Glutamatergic neuron (in vitro differentiated cells): ENCODE measurements at places on chromosomes 16 and 17. TPM values are rescaled to one million over a fixed set of nuclear protein-coding genes. Genes with fewer than 3 reads are reported as not detected.

DNA sequence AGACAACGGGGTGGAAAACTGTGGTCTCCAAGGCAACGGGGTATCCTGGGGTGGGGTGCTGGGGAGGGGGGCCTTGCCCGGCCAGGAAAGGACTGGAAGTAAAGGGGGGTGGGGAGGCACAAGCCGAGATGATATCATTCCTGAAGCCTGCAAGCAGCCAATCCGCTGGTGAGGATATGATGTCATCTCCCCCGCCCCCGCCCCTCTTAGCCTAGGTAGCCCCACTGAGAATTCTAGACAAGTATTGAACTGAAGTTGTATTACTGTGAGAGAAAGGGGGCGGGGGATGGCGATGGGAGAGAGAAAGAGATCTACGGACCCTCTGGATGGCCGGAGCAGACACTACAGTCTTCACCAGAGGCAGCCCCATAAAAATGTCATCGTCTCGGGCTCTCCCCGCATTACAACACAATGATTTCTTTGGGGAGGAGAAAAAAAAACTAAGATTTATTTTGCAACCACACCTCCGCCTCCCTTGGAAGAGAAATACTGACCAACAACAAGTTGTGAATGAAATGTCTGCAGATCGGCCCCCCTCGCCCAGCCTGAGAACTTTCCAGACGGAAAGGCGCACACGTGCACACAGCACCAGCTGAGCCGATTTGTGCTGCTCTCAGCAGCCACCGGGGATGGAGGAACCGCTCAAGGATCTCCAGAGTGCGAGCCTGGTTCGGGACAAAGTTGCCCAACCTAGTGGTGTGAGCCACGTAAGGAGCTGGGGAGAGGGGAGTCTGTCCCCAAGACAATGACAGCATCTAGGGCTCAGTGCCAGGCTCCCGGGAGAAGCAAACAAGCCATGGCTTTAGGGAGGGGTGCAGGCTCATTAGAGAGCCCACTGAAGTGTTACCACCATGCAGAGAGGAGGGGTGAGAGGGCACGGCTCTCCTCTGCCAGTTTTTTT lies 222.1 kb downstream of the SOX9 start:
- DNase-seq, result peak; percentile 24

DNA sequence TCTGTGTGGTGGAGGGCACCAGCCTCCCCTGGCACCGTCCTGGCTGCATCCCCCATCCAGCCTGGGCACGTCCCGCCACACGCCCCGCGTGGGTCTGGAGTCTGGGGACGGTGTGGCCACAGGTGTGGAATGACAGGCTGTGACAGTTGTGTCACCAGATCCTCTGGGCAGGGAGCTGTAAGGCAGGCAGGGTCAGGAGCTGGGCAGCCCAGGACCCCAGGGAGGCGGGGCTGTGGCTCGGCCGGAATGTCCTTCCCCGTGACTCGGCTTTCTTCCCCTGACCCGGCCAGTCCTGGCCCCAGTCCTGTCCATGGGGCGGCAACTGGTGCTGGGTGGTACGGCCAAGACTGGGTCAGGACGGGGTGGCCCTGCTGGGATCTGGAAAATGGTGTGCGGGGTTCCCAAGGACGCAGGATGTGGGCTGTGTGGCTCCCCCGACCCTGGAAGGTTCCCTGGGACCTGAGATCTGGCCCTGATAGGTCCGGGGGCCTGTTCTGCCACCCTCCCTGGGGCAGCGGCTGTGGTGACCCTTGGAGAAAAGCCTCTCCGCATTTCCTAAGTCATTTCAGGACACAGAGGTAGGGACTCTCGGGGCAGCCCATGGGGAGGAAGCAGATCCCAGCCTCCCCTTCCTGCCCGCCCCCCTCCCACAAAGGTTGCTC lies 3.3 kb upstream of the SLC16A3 start:
- DNase-seq, result no peak

DNA sequence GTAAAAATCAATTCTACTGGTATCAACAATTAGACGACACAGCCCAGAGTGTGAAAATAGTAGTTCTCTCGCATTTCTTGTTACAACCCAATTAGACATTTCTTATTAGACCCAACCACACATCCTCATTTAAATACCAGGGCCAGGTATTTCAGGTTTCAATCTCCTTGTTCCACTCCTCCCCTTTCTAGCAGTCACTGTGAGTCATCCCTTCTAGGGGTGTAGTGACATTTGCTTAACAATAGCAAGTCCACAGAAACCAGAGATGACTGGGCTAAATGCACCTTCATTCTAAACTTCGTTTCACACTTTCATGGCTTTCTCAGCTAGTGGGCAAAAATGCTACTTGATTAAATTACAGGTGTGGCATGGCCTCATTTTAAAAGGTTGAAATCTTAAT lies 116.9 kb upstream of the CACNG3 start:
- DNase-seq, result no peak

DNA sequence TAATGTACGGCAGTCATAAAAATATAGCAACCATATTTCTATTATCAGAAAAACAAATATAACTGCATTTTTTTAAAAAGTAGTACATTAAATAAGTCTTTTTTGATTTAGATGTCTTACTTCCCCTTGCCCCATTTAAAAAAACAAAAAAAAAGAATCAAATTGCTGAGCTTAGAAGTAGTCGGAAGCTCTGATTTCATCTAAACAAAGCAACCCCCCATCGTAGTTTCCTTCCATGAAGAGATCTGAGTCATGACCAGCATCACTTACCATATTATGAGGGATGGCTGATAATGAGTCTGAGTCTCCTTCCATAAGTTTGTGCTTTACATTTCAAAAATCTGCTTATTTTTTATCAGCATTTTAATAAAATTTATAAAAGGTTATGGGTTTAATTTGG lies 86.2 kb downstream of the ITFG1 start:
- no peak for DNase-seq

DNA sequence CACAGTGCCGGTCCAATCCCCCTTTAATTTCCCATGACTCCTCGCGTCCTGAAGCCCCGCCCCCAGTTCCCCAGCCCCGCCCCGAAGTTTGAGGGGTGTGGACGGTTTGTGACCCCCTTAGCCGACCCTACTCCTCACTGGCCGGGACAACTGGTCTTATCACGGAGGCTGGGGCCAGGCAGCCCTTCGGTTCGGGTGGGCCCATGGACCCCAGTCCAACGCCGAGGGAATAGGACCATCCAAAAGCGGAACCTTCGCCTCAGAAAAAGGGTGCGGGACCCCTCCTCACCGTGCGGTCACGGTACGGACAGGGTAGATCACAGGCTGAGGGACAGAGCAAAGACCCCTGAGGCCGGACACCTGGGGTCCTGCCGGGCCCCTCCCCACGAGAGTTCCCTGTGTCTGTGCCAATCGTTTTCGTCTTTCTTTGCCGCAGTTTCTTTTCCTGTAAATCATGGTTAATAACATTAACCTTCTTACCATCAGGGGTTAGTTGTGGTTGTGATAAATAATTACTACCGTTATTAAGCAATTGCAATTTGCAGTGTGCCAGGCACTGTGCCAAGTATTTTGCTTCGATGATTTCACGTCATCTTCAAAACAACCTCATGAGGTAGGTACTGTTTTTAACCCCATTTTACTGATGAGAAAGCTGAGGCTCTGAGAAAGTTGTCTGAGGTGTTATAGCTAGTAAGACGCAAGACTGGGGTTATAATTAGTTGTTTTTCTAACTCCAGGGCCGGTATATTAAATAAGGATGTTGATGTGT lies 543 bp downstream of the TMUB2 start:
- DNase-seq, result no peak

GRCh38 chr17:49031965-49032928 lies 35.1 kb downstream of the IGF2BP1 start:
- peak; percentile 38 for DNase-seq

DNA sequence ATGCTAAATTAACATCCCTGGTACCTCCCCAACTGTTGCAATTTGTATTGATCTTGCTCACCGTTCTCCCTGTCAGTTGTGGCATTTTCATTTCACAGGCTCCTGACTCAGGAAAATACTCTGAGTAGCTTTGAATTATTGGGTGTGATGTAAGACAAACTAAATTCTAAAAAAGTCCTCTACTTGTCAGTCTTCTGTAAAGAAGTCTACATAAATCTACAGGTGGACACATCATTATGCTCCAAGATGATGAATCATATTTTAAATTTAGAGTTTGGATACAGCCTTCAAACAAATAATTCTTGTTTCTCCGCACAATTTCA lies 47.2 kb downstream of the MARCHF10 start:
- DNase-seq, result no peak

- DNase-seq, result no peak
These were observed 110.8 kb upstream of the SMURF2 start for GRCh38 chr17:64772845-64773299.

- DNase-seq, result no peak
These were observed 20.8 kb upstream of the LRRC37A3 start for GRCh38 chr17:64940055-64940454.

DNA sequence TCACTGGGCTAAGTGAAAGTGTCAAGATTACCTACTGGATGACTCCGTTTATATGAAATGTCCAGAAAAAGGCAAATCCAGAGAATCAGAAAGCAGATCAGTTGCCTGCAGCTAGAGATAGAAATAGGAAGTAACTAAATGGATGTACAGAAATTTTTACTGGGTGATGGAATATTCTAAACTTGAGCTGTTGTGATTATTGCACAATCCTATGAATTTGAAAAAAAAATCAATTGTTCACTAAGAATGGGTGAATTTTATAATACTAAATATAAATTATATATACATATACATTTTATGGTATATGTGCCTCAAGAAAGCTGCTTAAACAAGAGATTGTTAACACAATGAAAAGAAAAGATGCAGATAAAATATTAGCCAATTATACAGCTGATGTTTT lies 181.1 kb upstream of the C16orf82 start:
- no peak for DNase-seq

- peak; percentile 49 for DNase-seq
These were observed 19.2 kb upstream of the ABAT start for GRCh38 chr16:8655184-8655717.

DNA sequence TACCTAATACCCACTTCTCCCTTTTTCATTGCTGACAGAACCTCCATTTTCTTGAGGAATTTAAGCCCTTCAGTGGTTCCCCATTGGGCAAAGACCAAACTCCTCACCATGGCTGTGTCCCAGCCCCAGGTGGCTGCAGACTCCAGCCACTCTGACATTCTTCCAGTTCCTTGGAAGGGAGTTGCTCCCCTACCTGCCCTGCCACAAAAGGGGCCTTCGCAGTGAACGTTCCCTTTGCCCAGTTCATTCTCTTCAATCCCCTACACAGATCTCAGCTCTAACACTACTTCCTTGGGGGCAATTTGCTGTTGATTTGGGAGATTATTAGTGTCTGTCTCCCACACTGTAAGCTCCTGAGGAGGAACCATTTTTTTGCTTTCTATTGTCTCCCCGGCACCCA lies 3.2 kb upstream of the AKTIP start:
- DNase-seq, result no peak

- no peak for DNase-seq
These were observed 5.2 kb downstream of the USP7 start for GRCh38 chr16:8958344-8959167.

DNA sequence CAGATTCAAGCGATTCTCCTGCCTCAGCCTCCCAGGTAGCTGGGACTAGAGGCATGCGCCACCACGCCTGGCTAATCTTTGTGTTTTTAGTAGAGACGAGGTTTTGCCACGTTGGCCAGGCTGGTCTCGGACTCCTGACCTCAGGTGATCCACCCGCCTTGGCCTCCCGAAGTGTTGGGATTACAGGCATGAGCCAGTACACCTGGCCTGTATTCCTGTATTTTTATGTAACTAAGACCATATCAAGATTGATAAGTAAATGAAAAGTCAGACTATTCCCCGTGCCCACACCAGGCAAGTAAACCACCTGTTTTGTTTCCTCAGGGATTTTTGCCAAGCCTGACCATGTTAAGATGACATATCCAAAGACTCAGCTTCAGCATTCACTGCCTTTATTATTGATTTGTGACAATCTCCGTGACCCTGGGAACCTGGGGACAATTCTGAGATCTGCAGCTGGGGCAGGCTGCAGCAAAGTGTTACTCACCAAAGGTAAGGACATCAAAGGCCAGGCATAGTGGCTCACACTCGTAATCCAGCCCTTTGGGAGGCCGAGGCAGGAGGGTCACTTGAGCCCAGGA lies 5.6 kb downstream of the MRM3 start:
- no peak for DNase-seq

DNA sequence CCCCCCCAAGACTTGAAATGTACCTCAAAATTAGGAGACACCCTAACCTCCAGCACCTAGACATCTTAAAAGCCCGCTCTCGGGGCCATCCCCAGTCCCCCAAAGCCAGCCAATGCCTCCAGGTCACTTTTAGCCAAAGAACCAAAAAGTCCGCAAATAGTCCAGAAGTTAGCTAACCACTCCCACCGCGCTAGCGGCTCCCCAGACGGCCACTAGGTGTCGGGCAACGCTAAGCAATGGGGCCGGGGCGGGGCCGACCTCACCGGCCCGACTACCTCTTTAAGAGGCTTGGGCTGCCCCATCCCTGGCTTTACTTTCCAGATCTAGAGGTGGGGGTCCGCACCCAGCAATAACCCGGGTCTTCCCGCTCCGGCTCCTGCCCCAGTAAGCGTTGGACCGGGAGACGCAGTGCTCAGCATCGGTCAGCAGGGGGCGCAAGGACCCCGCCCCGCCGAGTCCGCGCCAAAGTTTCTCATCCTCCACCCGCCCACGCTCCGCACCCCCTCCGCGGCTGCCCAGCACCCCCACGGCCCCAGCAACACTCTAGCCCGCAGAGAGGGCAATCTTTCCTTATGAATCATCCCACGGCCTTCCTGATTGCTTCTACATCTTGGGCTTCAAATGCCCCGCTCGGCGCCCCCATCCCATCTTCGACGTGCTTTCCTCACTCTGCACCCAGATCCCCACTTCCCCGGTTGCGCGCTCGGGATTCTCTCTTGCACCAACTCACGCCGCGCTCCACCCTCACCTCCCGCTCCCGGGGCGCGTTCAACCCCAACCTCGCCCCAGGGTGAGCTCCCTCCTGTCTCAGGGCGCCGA lies 765 bp downstream of the COL1A1 start:
- peak; percentile 85 for DNase-seq

DNA sequence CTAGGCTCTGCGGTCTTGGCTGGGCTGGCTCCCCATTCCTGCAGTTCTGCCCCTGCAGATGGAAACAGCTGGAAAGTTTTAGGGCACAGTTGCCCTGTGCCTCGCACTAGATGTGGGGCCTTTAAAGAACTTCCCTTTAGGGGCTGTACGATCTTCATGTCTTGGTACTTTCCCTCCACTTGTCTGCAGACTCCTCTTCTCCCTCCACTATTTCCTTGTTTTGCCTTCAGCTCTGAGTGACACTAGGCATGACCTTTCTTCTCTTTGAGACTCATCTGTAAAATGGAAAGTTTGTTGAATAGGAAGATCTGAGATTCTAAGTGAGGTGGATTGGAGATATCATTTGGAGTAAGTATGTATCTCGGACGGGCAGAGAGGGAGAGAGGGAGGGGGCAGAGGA lies 6.3 kb upstream of the TAC4 start:
- DNase-seq, result no peak

GRCh38 chr17:6474376-6474775 lies 30.1 kb downstream of the PIMREG start:
- no peak for DNase-seq

GRCh38 chr17:40559954-40560591 lies 5.2 kb downstream of the CCR7 start:
- peak; percentile 94 for DNase-seq

SCNN1G gene
- 0.39 TPM for total RNA-seq

KRT33B gene
- 0.61 TPM for total RNA-seq

TBC1D3 gene
- total RNA-seq, result not detected

PLD6 gene
- 1.1 TPM for total RNA-seq

SLC38A8 gene
- total RNA-seq, result not detected

OTOP2 gene
- total RNA-seq, result not detected

MRPL58 gene
- 22.2 TPM for total RNA-seq

SMTNL2 gene
- 22.0 TPM for total RNA-seq

NATD1 gene
- total RNA-seq, result 45.9 TPM

PRSS8 gene
- not detected for total RNA-seq

KRT12 gene
- not detected for total RNA-seq
